Glomerular endothelial cell (primary cell): ENCODE measurements at places on chromosomes 12 and 14.

- no peak for DNase-seq
These were observed 62.4 kb downstream of the TMX1 start for GRCh38 chr14:51302295-51303030.

- DNase-seq: no peak
These were observed 14.4 kb downstream of the SPRYD3 start for GRCh38 chr12:53064613-53065436.

DNA sequence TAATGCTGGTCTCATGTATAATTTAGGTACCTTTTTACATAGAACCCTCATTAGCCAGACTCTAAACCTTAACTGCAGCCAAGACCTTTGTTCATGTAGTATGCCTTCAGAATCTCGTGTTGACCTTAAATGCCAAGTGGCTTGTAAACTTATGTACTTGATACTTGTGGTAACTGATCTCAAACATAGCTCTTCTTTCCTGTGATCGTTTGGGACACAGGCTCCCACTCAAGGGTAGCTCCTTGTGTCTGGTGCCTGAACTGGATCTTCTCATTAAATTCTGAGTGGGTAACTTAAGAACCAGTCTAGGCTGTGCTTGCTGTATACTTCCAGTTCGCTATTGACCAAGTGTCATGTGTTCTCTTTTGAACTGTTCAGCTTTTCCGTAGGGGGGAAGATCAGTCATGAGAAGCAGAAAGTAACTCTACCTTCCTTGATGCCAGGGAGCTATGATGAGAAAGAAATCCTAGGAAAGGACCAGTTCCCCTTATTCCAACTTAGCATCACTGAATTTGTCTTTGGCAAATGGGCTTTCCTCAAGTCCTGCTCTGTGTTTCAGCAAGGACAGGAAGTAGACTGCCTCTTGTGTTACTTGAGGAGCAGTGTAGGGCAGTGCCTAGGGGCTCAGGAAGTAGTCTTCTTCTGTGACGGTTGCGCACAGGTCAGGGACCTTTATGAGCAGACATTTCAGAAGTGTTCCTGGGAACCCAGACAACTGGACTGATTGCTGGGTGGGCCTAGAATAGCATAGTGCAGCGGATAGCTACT is 2.5 kb downstream of the LGALS3 start:
- DNase-seq: no peak

- no peak for DNase-seq
These were observed 12.9 kb downstream of the SOS2 start for GRCh38 chr14:50218501-50218900.

DNA sequence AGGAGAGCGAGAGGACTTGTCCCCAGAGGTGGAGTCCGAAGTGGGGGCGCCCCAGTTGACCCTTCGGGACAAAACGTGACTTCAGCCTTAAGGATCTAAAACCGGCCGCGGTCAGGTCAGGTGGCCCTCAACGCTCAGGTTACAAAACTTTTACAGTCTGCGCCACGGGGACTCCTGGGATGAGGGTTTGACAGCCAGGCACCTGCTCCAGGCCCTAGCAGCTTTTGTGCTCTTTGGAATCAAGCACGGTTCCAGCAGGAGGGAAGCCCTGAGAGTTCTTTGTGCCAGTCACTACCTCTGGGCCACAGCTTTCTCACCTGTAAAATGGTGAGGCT is 337 bp downstream of the ZC2HC1C start:
- DNase-seq: no peak

GRCh38 chr14:31172084-31172483 is 35.5 kb downstream of the HECTD1 start:
- DNase-seq: no peak

GRCh38 chr12:52037248-52037861 is 13.9 kb upstream of the NR4A1 start:
- no peak for DNase-seq

GRCh38 chr14:71362920-71363584 is 455.8 kb downstream of the PCNX1 start:
- no peak for DNase-seq

GRCh38 chr14:37118673-37119366 is 53.6 kb downstream of the SLC25A21 start:
- no peak for DNase-seq

GRCh38 chr12:104182144-104182543 is 33.4 kb upstream of the TXNRD1 start:
- no peak for DNase-seq

GRCh38 chr12:47022296-47022695 is 57.1 kb upstream of the PCED1B start:
- DNase-seq: no peak

GRCh38 chr12:89928467-89928866 is 219.8 kb upstream of the ATP2B1 start:
- no peak for DNase-seq

DNA sequence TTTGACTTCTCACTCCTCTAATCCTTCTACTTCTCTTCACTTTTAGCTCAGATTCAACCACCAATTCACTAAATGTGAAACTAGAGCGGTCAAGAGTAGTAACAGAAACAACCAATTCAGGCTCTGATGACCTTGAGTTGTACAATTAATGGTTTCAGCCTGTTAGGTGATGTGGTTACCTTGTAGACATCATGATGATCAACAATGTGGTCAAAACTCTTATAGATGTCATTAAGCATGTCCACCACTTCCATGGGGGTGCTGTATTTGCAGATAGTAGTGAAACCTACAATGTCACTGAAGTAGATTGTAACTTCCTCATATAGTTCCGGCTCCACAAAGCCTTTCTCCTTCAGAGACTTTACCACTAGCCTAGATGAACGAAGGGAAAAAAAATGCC is 54.1 kb upstream of the PLBD1 start:
- DNase-seq: no peak

- no peak for DNase-seq
These were observed 26.9 kb downstream of the BCL11B start for GRCh38 chr14:99244941-99245563.

- no peak for DNase-seq
These were observed 23.3 kb downstream of the C14orf132 start for GRCh38 chr14:96062506-96062905.

- no peak for DNase-seq
These were observed 14.1 kb downstream of the PLCZ1 start for GRCh38 chr12:18723752-18724151.

DNA sequence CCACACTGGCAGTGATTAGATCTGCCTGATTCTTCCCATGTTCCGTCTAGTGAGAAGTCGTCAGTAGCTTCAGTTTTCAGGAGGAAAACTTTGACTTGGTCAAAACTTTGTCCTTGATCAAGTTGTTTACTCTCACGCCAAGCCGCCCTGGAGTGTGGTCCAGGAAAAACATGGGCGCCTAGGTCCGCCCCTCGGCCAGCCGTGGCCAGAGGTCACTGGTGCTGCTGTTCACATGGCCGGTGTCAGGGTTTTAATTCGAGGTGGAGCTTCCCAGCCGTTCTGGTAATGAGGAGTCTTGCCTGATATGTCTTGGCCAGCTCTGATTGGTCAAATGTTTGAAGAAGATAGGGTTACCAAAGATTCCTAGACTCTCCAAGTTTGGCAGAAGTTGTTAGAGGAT is 71.5 kb downstream of the PPP2R5C start:
- DNase-seq: no peak

GRCh38 chr12:7060353-7060954 is at the start of gene C1S:
Gene C1S (plus strand): TSS chr12:7060718. CDS start chr12:7061913, 1,195 bp downstream.
- no peak for DNase-seq

GRCh38 chr12:82099216-82099615 is 259.0 kb downstream of the CCDC59 start:
- no peak for DNase-seq
